Dorsolateral prefrontal cortex (tissue), 122 donors: ENCODE measurements at places on chromosomes 1 and 21.

DNA sequence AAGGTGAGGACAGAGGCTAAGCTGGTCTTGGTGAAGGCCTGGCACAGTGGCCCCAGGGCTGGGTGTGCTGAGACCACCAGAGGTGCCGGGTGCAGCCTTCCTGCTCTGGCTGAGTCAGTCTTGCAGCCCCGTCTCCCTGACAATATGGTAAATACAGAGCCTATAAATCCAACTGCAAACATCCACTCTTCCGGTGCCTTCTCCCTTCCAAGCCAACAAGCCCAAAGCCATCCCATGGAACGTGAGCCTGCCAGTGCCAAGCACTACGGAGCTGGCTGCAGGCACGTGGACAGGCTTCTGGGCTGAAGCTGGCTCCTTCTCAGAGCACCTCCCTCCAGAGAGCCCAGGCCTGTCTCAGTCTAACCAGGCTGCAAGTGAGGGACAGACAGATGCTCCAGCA, 70.0 kb downstream of the TRABD2B start:
- DNase-seq, result no peak

- no peak for DNase-seq
Observed at GRCh38 chr1:218503102-218503501, 158.0 kb downstream of the TGFB2 start.

GRCh38 chr1:235430991-235431390, 63.8 kb downstream of the TBCE start:
- DNase-seq, result no peak

GRCh38 chr1:243465081-243465480, 209.2 kb downstream of the SDCCAG8 start:
- no peak for DNase-seq

DNA sequence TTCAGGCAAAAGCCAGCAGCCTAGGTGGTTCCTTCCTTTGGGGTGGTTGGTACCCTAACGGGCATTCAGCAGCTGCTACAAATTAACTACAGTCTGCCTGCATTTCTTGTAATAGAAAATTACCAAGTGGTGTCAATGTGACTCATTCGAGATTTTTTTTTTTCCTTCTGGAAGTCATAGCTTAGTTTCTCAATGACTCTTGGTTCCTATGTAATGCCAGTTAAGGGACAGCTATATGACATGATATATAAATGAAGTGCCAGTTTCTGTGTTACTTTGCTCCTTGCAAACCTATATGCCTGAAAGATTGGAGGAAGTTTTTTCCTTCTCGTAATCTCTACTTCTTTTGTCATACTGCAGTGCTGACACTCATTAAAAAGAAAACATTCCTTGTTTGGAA, 2.6 kb downstream of the MGST3 start:
- no peak for DNase-seq

- no peak for DNase-seq
Observed at GRCh38 chr1:159831412-159832141, 4.9 kb downstream of the SLAMF8 start.

DNA sequence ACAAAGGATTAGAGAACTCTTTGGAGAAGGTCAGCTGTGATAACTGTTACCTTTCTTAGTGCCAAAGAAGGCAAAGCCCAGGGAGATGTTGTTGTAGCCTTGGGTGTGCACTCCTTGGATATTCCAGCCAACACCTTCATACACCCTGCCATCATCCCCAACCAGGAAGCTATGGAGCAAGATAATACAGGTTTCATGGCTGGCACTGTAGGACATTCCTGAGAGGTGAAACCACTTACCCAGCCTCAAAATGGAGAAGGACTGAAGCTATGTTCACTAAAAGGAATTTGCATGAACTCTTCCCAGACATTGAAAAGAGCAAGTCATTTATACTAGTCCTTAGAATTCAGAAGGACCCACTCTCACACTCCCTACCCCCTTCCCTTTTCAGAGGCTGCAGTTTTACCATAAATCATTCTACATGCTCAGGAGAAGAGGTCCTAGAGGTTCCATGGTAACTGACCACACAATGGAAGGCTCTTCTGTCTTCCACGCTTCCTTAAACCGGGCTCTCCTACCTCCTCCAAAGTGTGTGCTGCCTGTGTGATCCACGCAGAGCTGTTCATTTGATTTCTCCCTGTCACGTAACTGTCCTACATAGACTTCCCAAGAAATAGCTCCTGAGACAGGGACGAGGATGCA, 5.5 kb downstream of the PGLYRP4 start:
- no peak for DNase-seq
